Amniotic stem cell (primary cell): ENCODE measurements at places on chromosomes 12 and 14.

DNA sequence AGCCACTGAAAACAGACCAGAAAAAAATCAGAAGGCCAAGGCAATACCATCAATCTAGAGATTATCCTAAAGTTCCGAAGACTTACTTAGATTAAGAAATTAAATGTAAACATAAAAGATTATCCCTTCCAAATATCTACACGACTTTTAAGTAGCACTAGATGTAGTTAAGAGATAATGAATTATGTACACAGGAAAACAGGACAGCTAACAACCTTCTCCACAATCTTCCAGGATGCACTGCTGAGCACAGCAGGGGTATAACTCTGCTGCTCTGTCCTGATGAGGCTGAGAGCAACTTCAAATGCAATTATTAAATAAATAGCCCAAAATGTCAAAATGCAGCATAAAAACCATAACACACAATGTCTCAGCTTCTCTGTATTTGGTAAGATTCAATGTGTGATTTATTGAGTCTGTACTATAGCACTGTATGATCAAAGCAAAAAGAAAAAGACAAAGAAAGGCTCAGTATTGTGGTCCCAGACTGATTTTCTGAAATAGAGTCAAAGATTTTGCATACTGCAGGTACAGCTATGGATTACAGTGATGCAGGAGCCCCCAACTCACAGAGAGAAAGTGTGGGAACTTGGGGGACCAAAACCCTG is 56.9 kb downstream of the TMTC1 start:
- DNase-seq, result no peak

GRCh38 chr12:104422441-104422840 is 34.3 kb upstream of the CHST11 start:
- DNase-seq, result no peak

DNA sequence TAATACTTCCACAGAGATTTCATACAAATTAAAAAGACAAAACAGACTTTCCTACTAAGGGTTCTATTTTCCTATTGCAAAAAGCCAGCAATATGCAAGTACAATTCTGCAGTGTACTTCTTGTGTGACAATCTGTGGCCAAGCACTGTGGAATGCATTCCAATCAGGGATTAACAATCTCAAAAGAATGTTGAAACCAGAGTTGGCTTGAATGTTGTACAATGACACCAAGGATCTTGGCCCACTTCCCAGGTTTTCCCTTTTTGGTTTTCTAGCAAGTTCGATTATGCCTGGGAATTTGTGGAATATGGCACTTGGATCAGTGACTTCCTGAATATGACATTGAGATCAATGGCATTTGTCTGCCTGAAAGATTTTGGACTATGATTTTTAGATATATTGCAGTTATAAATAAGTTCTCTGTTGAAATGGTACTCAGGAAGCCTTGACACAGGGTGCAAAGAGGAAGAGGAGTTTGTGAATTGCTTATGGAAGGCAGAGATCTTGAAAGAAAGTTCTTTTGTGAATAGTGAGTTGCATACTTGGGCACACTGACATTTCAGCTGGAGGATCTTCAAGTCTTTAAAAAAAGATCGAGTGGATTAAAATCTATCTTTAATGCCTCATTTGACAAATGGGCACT is 81.4 kb upstream of the FERMT2 start:
- peak; percentile 58 for DNase-seq

GRCh38 chr14:77359626-77360025 is 17.3 kb downstream of the TMED8 start:
- no peak for DNase-seq

DNA sequence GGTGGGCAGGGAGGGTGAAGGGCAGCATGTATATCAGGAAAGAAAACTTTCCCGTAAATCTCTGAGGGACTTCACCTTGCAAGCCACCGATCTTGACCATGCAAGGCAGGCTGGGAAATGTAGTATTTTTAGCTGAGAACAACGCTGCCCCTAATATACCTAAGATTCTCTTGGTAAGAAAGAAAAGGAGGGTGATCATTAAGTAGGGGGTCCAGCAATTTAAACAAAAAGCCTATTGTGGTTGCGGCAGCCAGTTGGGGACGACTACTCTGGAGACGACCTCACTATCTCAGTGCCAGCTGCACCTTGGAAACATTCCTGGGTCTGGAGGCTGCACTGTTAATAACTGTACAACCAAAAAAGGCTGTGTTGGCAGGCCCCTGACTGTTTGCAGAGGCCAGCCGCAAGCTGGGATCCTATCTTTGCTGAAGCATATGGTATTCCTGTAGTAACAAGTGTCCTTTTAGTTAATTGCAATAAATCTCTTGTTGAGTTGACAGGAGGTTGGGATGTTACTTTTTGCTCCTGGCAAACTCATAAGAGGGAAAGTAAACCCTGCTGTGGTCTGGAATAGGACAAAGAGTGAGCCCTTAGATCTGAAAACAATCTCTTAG is 6.4 kb downstream of the APOLD1 start:
- no peak for DNase-seq

DNA sequence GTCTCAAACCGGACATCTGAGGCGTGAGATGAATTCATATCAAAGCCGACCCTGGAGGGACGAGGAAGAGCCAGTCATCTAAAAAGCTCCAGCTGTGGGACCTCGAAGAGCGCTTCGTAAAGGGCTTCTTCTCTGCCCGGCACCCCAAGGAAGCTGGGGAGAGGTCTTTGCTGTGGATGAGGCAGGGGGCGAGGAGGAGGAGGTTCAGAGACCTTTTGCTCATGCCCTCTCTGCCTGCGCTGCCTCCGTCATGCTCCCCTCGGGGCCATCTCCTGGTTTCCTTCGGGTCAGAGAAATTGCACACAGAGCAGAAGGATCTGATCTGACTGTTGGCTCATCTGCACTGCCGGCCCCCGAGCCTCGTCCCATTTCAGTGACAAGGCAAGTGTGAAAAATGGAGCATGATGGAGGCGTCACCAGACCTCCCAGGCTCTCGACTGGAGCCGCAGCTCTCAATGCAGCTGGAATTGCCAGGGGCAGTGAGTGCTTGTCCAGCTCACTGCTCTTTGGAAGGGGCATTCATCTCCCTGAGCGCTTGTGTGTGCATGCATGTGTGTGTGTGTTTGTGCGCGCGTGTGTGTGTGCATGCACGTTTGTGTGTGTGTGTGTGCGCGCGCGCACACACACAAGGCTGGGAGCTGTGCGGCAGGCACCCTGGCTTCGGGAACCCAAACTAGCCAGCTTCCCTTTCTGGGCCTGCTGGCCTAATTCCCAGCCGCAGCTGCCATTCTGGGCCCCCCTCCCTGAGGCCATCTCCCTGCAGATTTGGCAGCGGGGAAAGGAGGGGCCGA is 9.2 kb downstream of the CABP1 start:
- DNase-seq, result no peak

GRCh38 chr14:91509083-91509877 is 830 bp downstream of the PPP4R3A start:
- no peak for DNase-seq
